ENCODE measurements at places on chromosomes 3 and 15. TPM values are rescaled to one million over a fixed set of nuclear protein-coding genes. Genes with fewer than 3 reads are reported as not detected.

ZXDC gene
- 40.7 TPM for total RNA-seq

IQGAP1 gene
- 41.0 TPM for total RNA-seq

MYO5A gene
- total RNA-seq = 155 TPM

RASGRF1 gene
- 2.8 TPM for total RNA-seq

ROPN1 gene
- total RNA-seq = 0.16 TPM

GATM gene
- 150 TPM for total RNA-seq

CCR1 gene
- total RNA-seq = 1.7 TPM

CILP gene
- total RNA-seq = 0.31 TPM

APBA2 gene
- 108 TPM for total RNA-seq

METTL6 gene
- total RNA-seq = 89.2 TPM

- no peak for DNase-seq
These were observed 105.3 kb upstream of the TOPAZ1 start for GRCh38 chr3:44136421-44136820.

DNA sequence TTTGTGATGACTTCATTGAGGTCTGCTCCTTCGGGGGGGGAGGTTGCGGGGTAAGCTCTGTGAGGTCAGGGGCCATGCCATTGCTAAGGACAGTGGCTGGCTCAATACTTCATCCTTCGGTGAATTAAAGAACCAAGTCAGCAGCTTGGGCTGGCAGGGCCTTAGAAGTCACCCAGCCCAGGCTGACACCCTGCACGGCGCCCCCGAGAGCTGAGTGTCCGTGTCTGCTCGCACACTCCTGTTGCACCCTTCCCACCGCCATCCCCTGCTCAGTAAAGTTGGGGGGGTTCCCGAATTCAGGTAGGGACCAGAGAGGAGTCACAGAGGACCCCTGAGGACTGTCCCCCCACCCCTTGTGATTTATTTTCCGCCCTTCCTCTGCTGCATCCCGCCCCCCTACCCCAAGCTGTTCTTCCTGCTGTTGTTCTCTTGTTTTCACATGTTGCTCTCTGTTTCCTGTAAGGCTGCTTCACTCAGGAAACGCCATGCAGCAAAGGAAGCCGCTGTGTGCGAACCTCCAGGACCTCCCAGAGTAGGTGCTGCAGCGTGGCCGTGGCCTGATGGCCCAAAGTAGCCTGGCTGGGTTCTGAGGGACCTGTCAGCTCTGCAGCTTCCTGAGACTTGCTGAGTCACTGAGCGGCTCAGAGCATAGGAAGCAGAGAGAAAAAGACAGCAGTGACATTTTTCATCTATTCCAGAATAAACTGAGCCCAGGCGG lies 14.4 kb downstream of the EFCC1 start:
- DNase-seq = no peak

GRCh38 chr3:141840737-141841544 lies 35.5 kb upstream of the ATP1B3 start:
- DNase-seq = no peak

GRCh38 chr3:7754653-7755441 lies 746.8 kb upstream of the LMCD1 start:
- no peak for DNase-seq

DNA sequence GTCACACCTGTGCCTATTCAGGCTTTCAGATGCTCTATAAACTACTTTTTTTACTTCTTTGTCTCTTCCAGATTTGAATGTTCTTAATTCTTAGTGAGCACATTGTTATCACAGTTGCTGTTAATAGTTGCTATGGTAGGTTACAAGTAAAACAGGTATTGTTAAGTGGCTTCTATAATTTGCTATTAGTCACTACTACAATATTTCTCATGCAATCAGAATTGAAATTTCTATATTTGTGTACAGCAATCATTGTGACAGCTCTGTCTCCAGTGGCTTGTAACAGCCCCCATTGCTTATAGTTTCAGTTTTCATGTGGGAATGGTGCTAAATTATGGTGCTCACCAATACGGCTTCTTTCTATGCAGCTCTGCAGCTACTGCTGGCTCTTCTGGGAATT lies 318.4 kb upstream of the GOLIM4 start:
- DNase-seq = no peak

GRCh38 chr3:136294176-136294575 lies 44.0 kb downstream of the PCCB start:
- no peak for DNase-seq

GRCh38 chr15:35304389-35304788 lies 219.3 kb upstream of the NANOGP8 start:
- DNase-seq = no peak

- no peak for DNase-seq
These were observed 64.7 kb downstream of the OXSM start for GRCh38 chr3:25854635-25855034.

GRCh38 chr3:59731943-59732342 lies 682.1 kb upstream of the CFAP20DC start:
- no peak for DNase-seq

GRCh38 chr3:64213962-64214379 lies 11.3 kb downstream of the PRICKLE2 start:
- DNase-seq = no peak

- no peak for DNase-seq
These were observed 62.7 kb downstream of the RHCG start for GRCh38 chr15:89433686-89434085.

- DNase-seq = no peak
These were observed 231.5 kb upstream of the SETMAR start for GRCh38 chr3:4071481-4072184.
